ENCODE measurements at places on chromosomes 16 and 17. TPM values are rescaled to one million over a fixed set of nuclear protein-coding genes. Genes with fewer than 3 reads are reported as not detected.

OR3A3 gene
- total RNA-seq = not detected

SP6 gene
- 0.81 TPM for total RNA-seq

CYBA gene
- total RNA-seq = 148 TPM

GHDC gene
- 17.3 TPM for total RNA-seq

PYY gene
- total RNA-seq = not detected

PRRT2 gene
- total RNA-seq = 30.6 TPM

HP gene
- total RNA-seq = 83.0 TPM

CTRB2 gene
- 11.6 TPM for total RNA-seq

DPEP3 gene
- total RNA-seq = not detected

GRB7 gene
- total RNA-seq = 1.6 TPM

CSH1 gene
- total RNA-seq = not detected

SPATA22 gene
- 1.4 TPM for total RNA-seq

NFE2L1 gene
- 161 TPM for total RNA-seq

TMEM208 gene
- total RNA-seq = 24.7 TPM

DNAH9 gene
- 0.18 TPM for total RNA-seq

PRSS53 gene
- 2.4 TPM for total RNA-seq

CCP110 gene
- 13.0 TPM for total RNA-seq

HBA1 gene
- 559 TPM for total RNA-seq

AATK gene
- 14.2 TPM for total RNA-seq

TIGD7 gene
- total RNA-seq = 9.0 TPM

ARSG gene
- total RNA-seq = 5.4 TPM

DHRS7C gene
- total RNA-seq = not detected

KCNJ18 gene
- not detected for total RNA-seq

NUPR1 gene
- 137 TPM for total RNA-seq

FAM171A2 gene
- total RNA-seq = 0.45 TPM

KRT39 gene
- not detected for total RNA-seq

SRR gene
- 7.4 TPM for total RNA-seq

TMC8 gene
- 14.4 TPM for total RNA-seq

TEX14 gene
- 0.24 TPM for total RNA-seq

MLST8 gene
- 14.1 TPM for total RNA-seq

KLHL10 gene
- total RNA-seq = 0.36 TPM

SRCIN1 gene
- total RNA-seq = 0.99 TPM

ADAM11 gene
- 0.45 TPM for total RNA-seq

C17orf100 gene
- 1.2 TPM for total RNA-seq

OTOP2 gene
- not detected for total RNA-seq

GP2 gene
- 5.4 TPM for total RNA-seq

ENPP7 gene
- total RNA-seq = not detected

RPUSD1 gene
- 12.1 TPM for total RNA-seq

CACNG3 gene
- total RNA-seq = not detected

MYH13 gene
- not detected for total RNA-seq

CHMP1A gene
- 78.8 TPM for total RNA-seq

NACA2 gene
- not detected for total RNA-seq

SCRN2 gene
- total RNA-seq = 19.3 TPM

ABCC11 gene
- total RNA-seq = not detected

INO80E gene
- total RNA-seq = 73.1 TPM

EXOC3L1 gene
- total RNA-seq = 4.4 TPM

ABCC3 gene
- total RNA-seq = 25.7 TPM

CCL2 gene
- total RNA-seq = 237 TPM

VAT1 gene
- 241 TPM for total RNA-seq

NEUROD2 gene
- total RNA-seq = not detected

SRRM2 gene
- total RNA-seq = 716 TPM

AGRP gene
- not detected for total RNA-seq

SLC5A11 gene
- total RNA-seq = not detected

SEPTIN1 gene
- 6.1 TPM for total RNA-seq

CCL1 gene
- not detected for total RNA-seq
